ENCODE measurements at places on chromosomes 3 and 15.

- no peak for DNase-seq
Measured at GRCh38 chr3:171177056-171177455, 150.5 kb upstream of the SLC2A2 start.

DNA sequence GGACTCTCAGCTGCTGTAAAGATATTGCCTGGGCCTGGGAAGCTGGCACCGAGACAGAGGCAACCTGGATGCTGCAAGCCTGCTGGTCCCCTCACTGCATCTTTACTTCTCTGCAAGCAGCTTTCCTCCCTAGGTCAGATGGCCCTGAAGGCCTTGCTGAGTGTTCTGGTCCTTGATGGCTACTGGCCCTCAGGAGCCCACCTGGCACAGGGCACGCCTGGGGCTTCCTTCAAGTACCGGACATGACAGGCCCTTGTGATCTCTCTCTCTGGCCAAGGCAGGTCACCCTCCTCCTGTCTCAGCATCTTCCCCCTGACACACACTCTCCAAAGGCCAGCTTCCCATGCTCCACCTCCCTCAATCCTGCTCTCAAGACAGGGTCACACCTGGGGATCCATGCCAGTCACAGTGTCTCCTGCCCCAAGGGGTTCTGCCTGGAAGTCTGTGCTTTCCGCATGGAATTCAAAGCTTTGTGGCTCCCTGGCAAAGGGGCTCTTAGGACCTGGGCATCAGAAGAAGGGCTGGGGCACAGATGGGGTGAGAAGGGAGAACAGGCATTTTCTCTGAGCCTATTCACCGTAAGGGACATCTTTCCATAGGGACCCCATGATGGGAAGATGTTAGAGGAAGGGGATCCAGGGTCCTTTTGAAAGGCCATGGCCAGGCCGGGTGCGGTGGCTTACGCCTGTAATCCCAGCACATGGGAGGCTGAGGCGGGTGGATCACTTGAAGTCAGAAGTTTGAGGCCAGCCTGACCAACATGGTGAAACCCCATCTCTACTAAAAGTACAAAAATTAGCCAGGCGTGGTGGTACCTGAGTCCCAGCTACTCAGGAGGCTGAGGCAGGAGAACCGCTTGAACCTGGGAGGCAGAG is 4.7 kb upstream of the PAQR5 start:
- DNase-seq, result no peak

DNA sequence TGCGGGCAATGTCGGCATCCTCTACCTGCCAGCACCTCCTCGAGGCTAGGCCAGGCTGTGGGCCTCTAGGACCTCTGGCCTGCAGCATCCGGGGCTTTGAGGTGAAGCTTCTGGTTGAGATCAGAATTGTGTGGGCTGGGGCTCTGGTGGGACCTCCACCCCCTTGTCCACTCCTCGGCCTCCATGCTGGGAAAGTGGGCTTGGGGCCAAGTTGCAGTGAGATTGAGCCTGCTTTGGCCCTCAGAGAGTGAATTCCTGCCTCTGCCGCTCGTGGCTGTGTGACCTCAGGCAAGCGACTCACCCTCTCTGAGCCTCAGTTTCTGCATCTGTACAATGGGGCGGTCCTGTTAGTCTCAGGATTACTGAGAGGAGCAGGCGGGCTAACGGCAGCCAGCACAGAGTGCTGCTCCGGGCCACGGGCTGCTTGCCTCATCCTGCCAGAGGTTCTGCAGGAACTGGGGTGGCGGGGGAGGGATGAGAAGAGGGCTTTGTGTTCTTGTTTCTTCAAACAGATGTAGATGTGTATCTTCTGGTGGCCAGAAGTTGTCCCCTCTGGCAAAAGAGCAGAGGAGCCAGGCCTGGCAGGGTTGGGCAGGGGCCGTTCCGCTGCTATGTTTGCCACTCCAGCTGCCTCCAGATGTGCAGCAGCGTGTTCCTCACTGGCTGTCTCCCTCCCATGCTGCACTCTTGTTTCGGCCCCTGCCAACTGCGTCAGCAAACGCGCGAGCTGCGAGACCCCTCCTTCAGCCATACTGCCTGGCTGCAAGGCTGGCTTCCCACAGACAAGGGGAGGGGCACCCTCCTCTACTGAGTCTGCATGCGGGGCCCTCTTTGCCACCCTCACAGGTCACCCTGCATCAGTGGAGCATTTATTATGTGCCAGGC is 33.7 kb downstream of the FBLN2 start:
- no peak for DNase-seq

GRCh38 chr15:64131547-64131946 is 20.0 kb upstream of the SNX22 start:
- no peak for DNase-seq

DNA sequence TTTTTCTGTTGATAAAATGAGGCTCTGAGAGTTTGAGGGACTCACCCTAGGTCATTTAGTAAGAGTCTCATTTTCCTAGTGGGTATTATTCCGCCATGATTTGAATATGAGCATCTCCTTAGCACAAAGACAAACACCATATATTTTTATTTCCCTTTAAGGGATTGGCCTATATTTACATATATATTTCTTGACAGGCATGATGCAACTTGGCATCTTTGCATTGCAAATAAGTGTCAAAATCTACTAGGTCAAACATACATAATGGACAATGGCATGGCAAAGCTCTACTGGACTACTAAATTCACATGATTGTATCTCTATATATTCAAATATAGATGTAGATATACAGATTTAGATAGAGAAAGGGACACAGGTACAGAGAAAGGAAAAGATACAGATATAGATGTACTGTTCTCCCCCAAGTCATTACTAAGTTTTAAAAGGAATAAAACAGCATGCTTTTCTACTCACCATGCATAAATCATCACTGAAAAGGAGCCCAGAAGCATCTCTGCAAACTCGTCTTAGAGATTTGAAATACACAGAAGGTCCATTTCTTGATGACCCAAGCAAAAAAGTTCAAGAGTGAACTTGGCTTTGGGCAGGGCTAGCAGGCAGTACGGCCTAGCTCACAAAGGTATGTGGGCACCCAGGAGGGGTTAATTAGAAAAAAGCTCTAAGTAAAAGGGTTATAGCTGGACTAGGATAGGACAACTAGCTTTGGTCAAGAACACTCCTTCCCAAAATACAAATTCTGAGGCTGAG is 495.8 kb downstream of the NTRK3 start:
- DNase-seq, result no peak

GRCh38 chr15:38678281-38678680 is 113.7 kb upstream of the RASGRP1 start:
- no peak for DNase-seq

Measured in activated T-cell treated with anti-CD3 and anti-CD28 coated beads, Interleukin-2, amount 50 U/mL, for 4 hours (primary cell).